ENCODE measurements at places on chromosomes 6 and 20.

- no peak for DNase-seq
These were observed 121.3 kb downstream of the TCP11 start for GRCh38 chr6:35019831-35020230.

DNA sequence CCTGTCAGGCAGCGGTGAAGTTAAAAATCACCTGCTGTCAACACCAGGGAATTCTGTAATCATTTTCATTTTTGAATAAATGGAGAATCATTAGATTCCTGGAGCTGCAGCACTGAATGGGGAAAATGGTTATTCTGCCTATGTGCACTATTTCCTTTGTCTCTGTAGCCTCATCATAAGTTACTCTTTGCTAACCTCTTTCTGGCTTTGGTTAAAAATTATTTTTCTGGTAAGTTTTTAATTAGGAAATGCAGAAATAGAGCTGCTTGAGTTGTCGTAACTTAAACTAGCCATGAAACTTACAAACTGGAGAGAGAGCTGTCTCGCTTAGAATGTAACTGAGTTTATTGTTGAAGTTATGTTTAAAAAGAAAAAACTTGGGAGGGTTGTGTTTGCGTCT lies 28.8 kb downstream of the ZFAND3 start:
- no peak for DNase-seq

GRCh38 chr6:136959471-136959891 lies 37.4 kb downstream of the SLC35D3 start:
- no peak for DNase-seq

DNA sequence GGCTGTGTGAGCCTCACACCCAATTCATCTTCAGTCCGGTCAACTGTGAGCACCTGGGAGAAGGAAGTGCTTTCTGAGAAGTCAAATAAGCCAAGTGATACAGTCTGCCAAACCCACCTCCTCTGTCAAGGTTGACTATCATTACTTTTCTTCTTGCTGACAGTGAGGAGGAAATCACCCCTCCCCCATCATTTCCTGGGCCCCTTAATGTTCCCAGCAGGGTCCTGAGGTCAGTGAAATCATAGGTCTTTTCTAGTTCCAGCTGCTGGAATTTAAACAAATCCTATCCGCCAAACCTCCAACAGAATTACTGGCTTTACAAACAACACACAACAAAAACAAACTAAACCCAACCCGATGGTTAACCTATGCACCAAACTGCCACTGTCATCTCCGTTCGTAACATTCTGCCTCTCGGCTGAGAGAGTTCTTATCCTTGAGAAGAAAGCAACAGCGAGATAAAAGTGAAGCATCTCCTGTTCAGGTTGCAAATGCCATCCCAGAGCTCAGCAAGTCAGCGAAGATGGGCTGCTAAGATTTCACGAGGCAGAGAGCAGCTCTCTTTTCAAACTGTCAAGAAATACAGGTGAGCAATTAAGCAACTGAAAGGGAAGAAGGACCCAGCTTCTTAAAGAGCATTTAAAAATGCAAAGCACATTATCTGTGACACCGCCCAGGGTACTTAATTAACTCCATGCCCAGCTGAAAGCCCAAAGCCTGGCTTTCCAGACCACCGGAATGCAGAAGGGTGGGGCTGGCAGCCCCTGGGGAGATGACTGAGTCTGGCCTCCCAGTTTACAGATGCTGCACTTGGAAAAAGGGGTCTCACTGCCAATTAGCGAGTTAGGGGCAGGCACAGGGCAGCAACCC lies 24.7 kb downstream of the GFOD1 start:
- DNase-seq = no peak

- no peak for DNase-seq
These were observed 79.6 kb downstream of the YTHDF1 start for GRCh38 chr20:63136296-63136695.

- no peak for DNase-seq
These were observed 56.5 kb upstream of the DST start for GRCh38 chr6:56699066-56699654.

- DNase-seq = no peak
These were observed 1.6 kb downstream of the PGBD1 start for GRCh38 chr6:28282926-28283325.

- DNase-seq = no peak
These were observed 153.1 kb downstream of the LMBRD1 start for GRCh38 chr6:69643688-69644087.

- no peak for DNase-seq
These were observed 49.6 kb upstream of the CDYL start for GRCh38 chr6:4726645-4727044.

GRCh38 chr20:56934888-56935287 lies 305.8 kb downstream of the TFAP2C start:
- DNase-seq = no peak

DNA sequence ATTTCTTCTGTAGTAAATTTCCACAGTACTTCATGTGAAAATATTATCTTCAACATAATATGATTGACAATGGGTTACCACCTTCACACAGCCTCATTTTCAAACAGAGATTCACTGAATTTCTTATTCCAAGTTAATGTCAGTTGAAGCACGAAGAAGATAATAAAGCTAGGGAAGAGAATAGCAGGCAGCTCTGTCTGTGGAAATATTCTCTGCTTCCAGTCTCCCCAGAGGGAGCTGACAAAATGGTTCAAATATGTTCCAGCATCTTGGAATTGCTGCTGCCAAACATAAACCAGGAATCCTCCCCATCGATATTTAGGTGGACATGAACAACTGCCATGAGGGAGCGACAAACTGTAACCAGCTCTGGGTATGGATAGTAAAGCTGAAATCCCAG lies 224.8 kb downstream of the GJA1 start:
- DNase-seq = no peak

DNA sequence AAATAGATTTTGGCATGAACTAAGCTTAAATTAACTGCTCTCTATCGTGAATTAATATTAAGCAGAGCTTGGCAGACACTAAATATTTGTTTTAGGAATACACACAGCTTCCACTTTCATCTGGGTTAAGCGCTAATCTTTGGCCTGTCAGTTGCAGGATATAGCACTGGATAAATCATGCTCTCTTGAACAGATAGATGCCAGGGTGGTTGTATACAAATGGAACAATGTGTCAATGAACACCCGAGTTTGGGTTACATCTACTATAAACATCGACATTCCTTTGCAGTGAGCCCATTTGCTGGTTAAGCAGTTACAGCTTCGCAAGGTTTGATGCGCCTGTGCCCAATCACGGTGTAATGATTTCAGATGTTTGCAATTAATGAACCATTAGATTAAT lies 338.2 kb upstream of the ZFP64 start:
- DNase-seq = no peak

DNA sequence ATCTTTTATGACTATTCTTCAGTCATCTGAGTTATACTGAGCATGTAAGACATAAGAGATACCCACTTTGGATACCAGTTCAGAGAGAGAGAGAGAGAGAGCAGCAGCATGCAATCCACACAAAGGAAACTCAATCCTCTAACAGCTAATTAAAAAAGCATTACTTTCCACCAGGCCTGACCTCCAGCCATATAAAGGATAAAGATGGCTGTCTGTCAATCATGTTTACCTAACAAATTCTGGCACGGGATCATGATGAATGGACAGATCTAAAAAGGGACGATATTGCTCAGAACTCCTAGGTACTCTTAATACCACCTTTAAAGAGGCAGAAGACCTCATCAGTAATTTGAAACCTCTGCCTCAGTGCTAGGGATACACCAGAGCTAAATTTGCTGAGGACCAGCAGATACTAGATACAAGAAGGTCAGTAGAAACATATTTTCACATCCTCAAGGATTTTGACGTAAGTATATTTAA lies 159.2 kb downstream of the RPS12 start:
- DNase-seq = no peak

GRCh38 chr20:31943052-31943471 lies 8.8 kb downstream of the PDRG1 start:
- DNase-seq = no peak

DNA sequence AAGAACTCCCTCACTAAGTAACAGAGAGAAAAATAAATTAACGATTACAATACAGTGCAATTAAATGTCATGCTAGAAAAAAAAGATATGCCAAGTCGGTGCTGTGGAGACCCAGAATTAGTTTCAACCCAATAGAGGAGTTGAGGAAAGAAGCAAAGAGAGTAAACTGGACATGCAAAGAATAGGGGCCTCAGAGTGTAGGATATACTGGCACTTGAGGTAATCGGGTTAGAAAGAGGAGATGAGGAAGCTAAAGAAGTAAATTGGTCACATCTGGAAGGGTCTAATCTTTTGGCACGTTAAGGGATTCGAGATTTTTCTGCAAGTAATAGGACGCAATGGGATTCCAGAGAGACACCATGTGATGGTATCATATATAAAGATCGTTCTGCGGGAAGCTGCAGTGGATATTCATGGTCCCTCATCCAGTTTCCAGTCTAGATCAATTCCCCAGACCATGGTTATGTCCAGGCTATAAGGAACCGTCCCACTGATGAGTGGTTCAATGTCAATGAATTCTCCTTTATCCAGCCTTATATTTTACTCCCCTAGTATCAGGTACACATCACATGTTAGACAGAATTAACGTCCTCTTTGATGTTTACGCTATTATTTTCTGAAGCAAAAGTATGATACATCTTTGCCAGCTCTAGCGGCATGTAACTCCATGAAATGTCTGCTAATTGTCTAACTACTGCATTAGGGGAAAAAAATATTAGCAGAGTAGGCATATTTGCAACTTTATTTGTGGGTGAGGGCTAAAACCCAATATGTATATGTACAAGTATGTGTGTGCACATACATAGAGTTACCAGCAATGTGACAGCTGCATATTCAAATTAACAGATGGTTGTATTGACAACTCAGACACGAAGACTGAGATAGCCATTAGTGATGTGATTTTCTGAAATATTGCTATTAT lies 1.1 kb upstream of the TBC1D32 start:
- DNase-seq = no peak

- DNase-seq = no peak
These were observed 63.0 kb upstream of the MYL9 start for GRCh38 chr20:36478137-36478905.

DNA sequence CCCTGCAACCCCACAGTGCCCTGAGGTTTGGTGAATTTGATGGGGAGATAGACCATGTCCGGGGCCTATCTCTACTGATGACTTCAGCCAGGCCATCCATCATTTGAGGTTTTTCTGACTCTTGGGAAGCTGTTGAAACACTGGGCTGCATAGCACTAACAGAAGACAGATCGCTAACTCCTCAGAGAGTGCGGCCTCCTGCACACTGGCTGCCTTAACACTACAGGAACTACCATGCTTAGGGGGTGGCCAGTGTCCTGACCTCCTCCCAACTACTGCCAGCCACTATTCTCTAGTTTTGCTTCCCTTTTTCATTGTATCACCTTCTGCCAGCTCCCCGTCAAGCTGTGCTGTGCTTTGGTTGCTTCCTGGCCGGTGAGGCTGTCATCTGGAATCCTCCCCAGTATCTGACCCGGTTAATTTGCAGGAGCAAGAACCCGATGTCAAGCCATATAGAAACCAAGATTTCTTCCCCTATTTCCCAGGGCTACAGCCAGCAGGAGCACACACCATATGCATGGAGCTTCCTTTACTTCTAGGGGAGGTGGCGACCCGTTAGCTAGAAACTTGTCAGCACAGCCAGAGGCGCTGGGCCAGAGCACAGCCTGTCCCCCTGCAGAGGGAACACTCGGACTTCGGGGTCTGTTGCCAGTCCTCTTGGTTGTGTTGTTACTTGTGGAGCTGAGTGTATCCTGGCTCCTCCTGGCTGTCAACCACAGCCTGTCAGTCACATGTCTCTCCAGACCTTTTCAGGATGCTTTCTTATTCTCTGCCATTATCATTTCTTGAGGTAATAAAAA lies 57.3 kb upstream of the TRAF3IP2 start:
- no peak for DNase-seq

DNA sequence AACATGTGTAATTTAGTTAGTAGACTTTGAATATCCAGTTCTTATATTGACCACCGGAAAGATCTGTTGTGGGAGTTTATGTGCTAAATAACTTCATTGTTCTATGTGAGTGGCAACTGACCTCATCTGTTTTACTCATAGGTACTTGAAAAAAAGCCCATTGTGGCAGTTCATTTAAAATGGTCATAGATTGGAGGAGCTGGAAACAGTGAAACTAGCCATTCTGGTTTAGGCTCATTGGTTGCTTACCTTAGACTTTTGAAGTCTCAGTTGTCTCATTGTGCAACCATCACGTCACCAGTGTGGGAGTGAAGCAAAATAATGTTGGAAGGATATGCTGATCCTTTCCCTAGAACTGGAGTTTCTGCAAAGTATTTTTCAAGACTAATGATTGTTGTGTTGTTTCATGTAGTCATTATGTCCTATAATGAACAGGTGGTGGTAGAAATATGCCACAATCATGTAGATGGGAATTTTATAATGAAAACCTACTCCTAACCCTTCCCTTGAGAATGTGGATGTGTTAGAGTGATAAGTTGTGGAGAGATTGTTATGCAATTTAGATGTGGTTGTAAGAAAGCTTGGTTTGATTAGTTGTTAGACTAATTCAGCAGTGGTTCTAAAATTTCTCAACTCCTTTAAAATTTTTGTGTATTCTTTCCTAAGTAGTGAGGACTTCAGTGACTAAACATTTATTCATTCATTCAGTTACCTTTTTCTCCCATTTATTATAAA lies 18.3 kb downstream of the DSP start:
- DNase-seq = no peak

DNA sequence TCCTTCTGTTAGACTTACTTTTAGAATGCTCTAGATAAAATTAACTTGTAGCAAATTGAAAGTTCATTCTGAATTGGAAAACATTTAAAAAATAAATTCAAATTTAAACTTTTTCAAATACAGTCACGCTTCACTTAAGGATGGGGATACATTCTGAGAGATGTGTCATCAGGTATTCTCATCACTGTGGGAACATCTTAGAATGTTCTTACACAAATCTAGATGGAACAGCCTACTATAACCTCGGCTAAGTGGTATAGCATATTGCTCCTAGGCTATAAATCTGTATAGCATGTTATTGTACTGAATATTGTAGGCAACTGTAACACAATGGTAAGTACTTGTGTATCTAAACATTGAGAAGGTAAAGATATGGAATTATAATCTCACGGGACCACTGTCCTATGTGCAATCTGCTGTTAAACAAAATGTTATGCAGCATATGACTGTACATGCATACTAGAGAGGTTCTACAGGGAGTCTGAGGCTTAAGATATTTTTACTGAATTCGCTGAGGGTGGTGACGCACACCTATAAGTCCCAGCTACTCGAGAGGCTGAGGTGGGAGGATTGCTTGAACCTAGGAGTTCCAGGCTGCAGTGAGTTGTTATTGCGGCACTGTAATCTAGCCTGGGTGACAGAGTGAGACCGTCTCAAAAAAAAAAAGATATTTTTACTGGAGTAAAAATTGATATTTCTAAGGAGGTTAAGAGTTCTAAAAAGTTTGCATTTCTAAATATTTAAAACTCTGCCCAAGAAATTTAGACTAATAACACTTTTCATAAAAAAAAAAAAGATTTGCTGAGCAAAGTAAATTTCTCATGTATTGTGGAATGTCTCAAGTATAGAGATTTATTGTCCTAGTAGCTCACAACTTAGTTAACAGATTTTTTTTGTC lies 87.3 kb upstream of the TULP1 start:
- DNase-seq = no peak

Data from activated naive CD4-positive, alpha-beta T cell treated with Interleukin-2 at 50 U/mL for 16 hours (primary cell).